A375 (cell line): ENCODE measurements at places on chromosomes 2 and 18. TPM values are rescaled to one million over a fixed set of nuclear protein-coding genes. Genes with fewer than 3 reads are reported as not detected.

Gene FEV
- not detected in 2 replicates for total RNA-seq

Gene SKOR2
- not detected in 2 replicates for total RNA-seq

Gene LIMS3
- total RNA-seq: 0.11 TPM in 1 of 2 replicates, not detected in the other

Gene LRRC30
- total RNA-seq: not detected in 2 replicates

Gene PFN4
- total RNA-seq: 1.4 and 3.4 TPM in 2 replicates

Gene DCDC2C
- not detected in 2 replicates for total RNA-seq

Gene CROCC2
- total RNA-seq: not detected in 2 replicates

Gene OSR1
- not detected in 2 replicates for total RNA-seq

Gene NGEF
- 4.6 and 7.5 TPM in 2 replicates for total RNA-seq

Gene KCNK3
- total RNA-seq: 0.37 and 0.60 TPM in 2 replicates

Gene NYAP2
- not detected in 2 replicates for total RNA-seq

Gene GCG
- not detected in 2 replicates for total RNA-seq

Gene SAG
- total RNA-seq: 0.04 TPM in 1 of 2 replicates, not detected in the other

Gene POMC
- total RNA-seq: not detected in 2 replicates

Gene PLA2R1
- total RNA-seq: 0.79 and 0.88 TPM in 2 replicates

Gene GATA6
- 4.2 and 4.3 TPM in 2 replicates for total RNA-seq

Gene REG3G
- 1.1 TPM in 1 of 2 replicates, not detected in the other for total RNA-seq

Gene CRYBA2
- 4.2 TPM in 1 of 2 replicates, not detected in the other for total RNA-seq

Gene CCDC150
- total RNA-seq: 7.9 and 9.7 TPM in 2 replicates

Gene LNPK
- 5.6 and 11.0 TPM in 2 replicates for total RNA-seq

Gene TMEM247
- total RNA-seq: not detected in 2 replicates

Gene C2orf92
- 1.2 and 3.2 TPM in 2 replicates for total RNA-seq

Gene AQP12A
- not detected in 2 replicates for total RNA-seq

Gene GKN1
- not detected in 2 replicates for total RNA-seq
